Left ventricle myocardium inferior (tissue), 1 donor: ENCODE measurements at places on chromosomes 1 and 21.
A peak's percentile ranks its signal among the peaks of the same experiment; 100 is the strongest.

DNA sequence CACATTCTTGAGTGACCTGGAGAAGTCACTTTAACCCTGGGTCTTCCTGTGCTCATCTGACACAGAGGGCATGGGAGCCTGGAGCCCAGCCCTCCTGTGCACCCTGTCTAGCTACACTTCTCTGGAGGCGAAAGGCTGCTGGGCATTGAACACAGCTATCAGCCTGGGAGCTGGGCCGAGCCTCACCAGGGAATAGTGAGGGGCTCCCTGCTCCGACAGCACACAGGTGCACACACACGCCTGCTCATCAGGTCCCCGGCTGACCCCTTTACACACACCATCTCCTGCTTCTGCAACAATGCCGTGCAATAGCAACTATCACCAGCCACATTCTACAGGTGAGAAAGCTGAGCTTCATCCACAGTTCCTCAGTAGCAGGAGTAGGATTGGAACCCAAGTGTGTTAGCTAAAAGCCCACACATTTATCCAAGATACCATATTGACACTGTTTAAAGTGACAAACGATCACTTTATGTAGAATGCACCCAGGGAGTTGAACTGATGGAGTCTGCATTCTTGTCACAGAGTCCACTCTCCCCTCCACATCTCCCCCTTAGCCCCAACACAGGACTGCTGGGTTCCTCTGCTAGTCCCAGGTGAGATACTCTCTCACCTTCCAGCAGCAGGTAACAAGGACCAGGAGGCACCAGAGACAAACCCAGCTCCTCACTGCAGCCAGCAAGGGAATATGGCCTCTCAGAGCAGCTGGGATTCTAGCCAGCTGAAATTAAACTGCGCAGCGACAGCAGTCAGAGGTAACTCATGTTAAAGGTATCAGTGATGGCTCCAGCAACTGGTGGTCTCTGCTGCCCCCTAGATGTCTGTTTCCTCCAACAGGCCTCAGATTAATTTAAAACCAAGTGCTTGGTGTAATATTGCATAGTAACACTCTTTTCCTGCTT is 18.3 kb upstream of the CAPN8 start:
- peak; percentile 29 for DNase-seq

GRCh38 chr1:145983206-145983675 is 13.1 kb downstream of the TXNIP start:
- DNase-seq = no peak

DNA sequence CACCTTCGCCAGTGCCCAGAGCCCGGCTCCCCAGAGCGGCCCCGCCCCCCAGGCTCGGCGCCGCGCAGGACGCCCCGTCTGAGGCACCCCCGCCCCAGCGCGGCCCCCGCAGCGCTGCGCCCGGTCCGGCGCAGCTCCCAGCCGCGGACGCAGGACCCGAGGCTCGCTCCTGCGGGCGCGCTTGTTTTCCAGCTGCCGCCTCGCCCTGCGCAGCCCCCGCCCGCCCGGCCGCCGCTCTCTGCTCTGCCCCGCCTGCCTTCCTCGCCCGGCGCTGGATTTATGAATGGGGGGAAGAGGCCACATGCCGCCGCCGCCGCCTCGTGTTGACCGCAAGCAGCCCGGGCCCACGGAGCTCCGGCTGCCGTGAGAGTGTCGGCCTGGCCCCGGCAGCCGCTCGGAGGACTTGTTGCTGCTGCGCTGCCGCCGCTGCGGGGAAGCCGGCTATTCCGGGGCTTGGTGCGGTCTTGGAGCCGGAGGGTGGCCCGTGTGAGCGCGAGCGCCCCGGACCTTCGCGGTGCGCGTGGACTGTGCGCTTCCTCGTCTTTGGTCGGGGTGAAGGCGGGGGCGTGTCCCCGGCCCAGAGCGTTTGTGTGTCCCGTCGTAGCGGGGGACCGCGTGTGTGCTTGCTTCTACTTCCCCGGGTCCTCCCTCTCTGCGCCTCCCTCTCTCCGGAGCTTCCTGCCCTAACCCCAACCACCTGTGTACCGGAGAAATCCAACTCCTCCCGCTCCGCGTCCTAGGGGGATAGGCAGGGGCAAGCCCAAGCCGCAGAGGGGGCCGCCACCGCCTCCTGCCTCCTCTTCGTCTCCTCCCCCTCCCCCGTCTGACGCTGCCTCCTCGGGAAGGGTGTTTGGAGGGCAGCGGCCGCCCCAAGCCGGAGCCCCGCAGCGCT is 736 bp downstream of the KCNC4 start:
- peak; percentile 49 for DNase-seq

GRCh38 chr1:84037758-84038611 is 39.1 kb upstream of the TTLL7 start:
- DNase-seq = no peak

DNA sequence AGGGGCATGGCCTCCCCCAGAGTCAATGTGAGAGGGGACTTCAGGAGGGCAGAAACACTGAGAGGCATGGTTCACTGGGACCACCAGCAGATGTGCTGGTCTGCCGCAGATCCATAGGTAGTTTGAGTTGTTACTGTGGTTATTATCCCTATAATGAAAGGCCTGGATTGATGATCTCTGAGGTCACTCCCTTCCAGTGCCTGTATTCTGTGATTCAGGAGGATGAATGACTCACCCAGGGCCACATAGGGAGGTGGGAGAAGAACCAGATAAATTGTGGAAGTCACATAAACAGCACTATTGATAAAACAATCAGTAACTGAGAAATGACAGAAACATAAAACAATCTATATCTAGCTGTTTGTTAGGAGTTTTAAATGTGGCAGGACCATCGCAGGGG is 22.7 kb upstream of the ACTL8 start:
- no peak for DNase-seq

DNA sequence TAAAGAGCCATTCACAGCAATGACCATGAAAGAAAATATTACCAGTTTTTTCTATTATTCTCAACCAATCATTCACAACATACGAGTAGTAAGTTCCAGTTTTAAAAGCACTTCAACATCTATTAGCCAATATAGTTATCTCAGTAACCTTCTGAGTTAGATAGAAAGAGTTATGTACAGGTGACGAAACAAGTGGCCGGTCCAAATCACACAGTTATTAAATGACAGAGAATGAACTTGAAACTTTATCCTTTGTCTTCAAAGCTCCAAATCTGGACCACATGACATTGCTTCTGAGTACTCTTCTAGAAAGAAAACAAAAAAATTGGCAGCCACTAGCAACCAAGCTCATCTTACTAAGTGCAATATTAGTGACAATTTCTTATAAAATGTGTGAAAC is 393.8 kb downstream of the OMA1 start:
- DNase-seq = no peak

DNA sequence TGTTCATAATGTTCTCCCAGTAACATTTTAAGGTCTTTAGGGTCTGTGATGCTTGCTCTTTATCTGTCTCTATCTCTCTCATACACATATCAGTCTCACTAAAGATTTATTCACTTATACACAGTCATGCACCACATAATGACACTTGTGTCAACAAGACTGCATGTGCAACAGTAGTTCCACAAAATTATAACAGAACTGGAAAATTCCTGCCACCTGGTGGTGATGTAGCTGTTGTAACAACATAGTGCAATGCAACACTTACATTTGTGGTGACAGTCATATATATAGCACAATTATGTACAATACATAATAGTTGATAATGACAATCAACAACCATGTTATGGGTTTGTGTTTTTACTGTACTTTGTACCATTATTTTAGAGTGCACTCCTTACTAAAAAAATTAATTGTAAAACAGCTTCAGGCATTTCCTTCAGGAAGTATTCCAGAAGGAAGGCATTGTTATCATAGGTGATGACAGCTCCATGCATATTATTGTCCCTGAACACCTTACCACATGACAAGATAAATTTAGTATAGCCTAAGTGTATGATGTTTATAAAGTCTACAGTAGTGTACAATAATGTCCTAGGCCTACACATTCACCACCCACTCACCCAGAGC is 8.1 kb downstream of the TDRD5 start:
- DNase-seq = no peak

DNA sequence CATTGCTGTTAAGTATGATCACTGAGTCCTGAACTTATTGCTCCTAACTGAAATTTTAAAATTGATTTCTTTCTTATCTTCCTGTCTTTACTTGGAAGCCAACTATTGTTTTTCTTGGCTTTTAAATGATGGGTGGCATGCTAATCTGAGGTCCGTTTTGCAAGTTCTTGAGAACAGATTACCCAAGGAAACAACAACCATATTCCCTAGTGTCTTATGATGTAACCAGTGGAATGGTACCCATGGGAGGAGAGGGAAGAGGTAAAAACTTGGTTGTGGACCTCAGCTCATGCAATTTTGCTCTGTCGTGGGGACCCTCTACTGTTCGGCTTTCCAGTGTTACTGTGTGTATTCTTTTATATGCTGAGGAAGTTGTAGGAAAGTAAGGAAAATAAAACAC is 454.8 kb upstream of the ADAMTS5 start:
- DNase-seq = no peak

DNA sequence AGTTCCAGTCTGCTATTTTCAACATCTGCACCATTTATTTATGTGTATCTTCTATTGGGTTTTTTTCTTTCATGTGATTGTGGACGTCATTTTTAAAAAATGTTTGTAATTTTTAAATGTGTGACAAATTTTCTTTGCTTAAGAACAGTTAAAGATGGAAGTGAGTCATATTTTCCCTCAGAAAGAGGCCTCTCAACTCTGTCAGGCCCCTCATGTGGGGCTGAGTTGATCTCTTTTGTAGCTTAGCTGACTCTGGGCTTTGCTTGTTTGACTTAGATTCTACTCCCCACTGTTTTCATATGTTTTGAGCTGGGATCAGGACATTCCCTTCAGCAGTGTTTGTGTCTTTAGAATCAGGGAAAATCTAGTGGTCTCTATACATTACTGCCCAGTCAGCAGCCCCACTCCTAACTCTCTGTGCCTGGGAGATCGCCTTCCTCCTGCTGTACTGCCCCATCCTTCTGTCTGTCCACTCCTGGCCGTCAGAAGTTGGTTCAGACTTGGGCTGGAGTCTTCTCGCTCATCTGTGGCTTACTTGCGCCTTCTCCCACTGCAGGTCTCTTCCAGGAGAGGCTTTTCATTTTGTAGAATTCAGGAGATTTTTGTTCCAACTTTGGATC is 137.4 kb downstream of the DYRK1A start:
- DNase-seq = no peak

- no peak for DNase-seq
Observed at GRCh38 chr1:5526385-5526750, 465.9 kb downstream of the NPHP4 start.

DNA sequence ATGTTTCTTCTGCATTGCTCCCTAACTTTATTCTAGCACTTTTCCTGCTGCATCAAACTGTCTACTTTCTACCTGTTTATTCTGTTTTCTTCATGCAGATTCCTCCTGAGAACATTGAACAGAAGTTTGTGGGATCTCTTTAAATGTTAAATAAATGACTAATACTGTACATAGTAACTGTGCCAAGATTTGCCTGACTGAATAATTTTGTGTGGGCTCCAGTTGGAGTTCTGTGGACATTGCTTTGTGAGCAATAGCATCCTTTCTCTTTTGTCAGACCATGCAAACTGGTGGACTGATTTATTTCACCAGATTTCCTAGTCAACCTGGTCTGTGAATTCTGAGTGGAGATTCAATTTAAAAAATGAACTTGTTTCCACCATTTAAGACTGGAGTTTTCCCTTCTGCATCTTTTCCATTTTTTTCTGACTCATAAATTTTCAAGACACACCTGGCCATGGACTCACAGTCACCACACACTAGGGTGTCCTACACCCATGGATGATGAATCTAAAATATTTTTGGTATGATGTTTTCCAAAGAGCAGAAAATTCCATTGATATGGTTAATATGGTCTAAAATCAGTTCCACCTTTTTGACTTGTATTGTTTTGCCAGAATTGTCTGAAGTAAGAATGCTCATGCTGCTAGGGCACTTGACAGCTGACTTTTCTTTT is 140.7 kb upstream of the SPAG17 start:
- DNase-seq = no peak

GRCh38 chr1:31502926-31503511 is 73.3 kb upstream of the TINAGL1 start:
- DNase-seq = no peak

- DNase-seq = peak; percentile 62
Observed at GRCh38 chr1:230849451-230850224, 18.7 kb downstream of the C1orf198 start.

DNA sequence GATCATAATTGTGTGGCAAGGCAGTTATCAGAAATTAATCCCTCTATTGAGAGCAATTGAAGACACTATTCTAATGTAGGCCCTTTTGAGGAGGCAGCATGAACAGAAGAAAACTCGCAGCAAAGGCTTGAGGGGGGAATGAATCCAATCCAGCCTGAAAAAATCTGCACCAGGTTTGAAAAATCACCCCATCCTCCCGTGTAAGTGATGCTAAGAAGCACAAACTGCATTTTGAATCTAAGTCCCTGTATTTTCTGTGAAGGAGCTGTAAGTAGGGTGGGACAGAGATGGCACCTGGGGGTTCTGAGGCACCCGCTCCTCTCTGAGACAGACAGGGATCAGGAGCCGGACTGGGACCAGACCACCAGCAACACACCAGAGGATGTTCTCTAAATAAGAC is at the start of gene CRB1:
Gene CRB1 (plus strand): TSS at position 241 of the 400 bp plus-strand sequence. CDS start 161 bp downstream, outside the sequence.
- DNase-seq = no peak

DNA sequence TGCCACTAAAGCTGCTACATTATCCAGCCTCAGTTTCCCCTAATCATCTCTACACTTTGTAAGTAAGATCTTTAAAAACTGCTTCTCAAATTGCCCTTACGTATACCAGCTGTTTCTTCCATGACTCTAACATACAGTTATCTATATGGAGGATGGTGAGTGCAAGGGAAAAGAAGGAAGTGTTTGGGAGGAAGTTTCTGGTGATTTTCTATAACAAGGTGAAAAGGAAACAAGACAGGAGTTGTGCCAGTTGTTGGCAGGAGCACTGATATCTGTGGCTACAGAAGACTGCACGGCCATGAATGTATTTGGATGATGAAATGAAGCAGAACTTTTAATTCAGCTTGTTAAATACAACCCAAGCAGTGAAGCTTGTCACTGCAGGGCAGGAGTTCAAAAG is 32.3 kb upstream of the NHLH2 start:
- no peak for DNase-seq

GRCh38 chr1:11466416-11466815 is 12.5 kb upstream of the DISP3 start:
- DNase-seq = no peak

DNA sequence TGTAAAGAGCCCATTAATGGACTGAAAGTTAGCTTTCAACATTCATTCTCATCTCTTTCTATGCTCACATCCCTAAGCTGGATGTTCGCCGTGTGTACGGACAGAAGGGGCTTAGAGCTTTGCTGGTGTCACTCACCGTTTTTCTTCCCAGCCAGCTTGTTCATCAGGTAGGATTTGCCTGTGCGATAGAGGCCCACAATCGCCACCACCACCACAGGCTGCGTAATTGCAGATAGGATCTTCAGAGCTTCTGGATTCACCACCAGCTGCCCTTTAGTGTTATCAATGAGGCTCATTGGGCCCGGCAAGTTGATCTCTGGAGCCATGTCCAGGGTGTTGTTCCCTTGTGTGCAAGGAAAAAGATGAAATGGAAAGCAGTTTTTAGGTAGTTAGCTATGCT is 4.3 kb downstream of the GBP2 start:
- no peak for DNase-seq

GRCh38 chr21:25979845-25980616 is 190.5 kb downstream of the APP start:
- no peak for DNase-seq

- no peak for DNase-seq
Observed at GRCh38 chr1:18836654-18837053, 22.8 kb downstream of the TAS1R2 start.
